ENCODE measurements at places on chromosomes 6 and 20. TPM values are rescaled to one million over a fixed set of nuclear protein-coding genes. Genes with fewer than 3 reads are reported as not detected.
A peak's percentile ranks its signal among the peaks of the same experiment; 100 is the strongest.

- H3K36me3 ChIP-seq = no peaks in the 10 kb centered on the region
- DNase-seq = peak; percentile 16
- H3K27ac ChIP-seq = no peak overlapping the region
- no peaks in the 10 kb centered on the region for H3K4me1 ChIP-seq
- no peaks in the 10 kb centered on the region for H3K27me3 ChIP-seq
Measured at GRCh38 chr20:11585752-11586352, 331.8 kb upstream of the BTBD3 start.

DNA sequence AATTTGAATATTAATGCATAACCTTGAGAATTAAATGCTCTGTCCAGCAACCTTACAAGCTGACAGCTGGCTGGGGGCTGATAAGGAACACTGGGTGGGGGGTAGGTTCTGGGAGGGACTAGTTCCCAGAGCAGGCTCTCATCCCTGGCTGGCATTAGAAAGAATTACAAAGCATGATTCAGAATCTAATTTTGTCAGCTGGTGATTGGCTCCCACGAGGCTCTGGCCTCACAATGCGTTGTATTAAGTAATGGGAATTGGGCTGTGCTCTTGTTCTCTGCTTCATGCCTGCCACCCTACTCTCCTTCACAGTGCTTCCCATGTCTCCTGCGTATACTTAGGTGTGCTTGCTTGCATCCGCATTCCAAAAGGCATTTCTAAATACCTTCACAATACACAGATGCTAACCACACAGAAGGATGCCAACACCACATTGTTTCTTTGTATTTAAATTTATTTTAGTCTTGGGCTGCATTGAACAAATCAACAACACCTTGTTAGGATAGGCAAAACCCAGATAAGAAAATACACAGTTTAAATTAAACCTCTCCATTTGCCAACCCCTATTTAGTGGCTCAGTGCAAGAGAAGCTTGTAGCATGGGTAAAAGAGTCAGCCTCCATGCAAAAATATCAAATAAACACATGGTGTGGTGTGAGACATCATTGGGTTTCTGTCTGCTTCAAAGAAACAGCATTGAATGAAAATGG, 434.5 kb upstream of the JAG1 start:
- no peak overlapping the region for H3K4me3 ChIP-seq
- no peaks in the 10 kb centered on the region for H3K4me1 ChIP-seq
- no peak overlapping the region for H3K27ac ChIP-seq
- no peak for DNase-seq

NKX2-2 gene
- not detected for total RNA-seq

EDEM2 gene
- 46.9 TPM for total RNA-seq

GRCh38 chr6:148431413-148431812, 88.8 kb downstream of the SASH1 start:
- DNase-seq = no peak
- H3K27me3 ChIP-seq = no peaks in the 10 kb centered on the region
- no peak overlapping the region for H3K4me3 ChIP-seq
- H3K36me3 ChIP-seq = no peaks in the 10 kb centered on the region
- H3K27ac ChIP-seq = no peak overlapping the region

VTA1 gene
- 143 TPM for total RNA-seq

KCNQ5 gene
- total RNA-seq = not detected

GSTA2 gene
- total RNA-seq = 13.7 TPM

PSORS1C2 gene
- not detected for total RNA-seq

GRCh38 chr20:20820104-20820503, 107.7 kb upstream of the RALGAPA2 start:
- peaks cover 11% of the 10 kb centered on the region for H3K4me1 ChIP-seq
- H3K36me3 ChIP-seq = no peaks in the 10 kb centered on the region
- H3K27me3 ChIP-seq = peaks cover 24% of the 10 kb centered on the region
- peak; percentile 68 for DNase-seq
- 0 out of 2 replicates have a peak overlapping the region, but pooled peaks have one; percentile 5 for H3K4me3 ChIP-seq

ARG1 gene
- 3.5 TPM for total RNA-seq
